Caki2 (cell line): ENCODE measurements at places on chromosomes 7 and 10.

- no peak for DNase-seq
These were observed 21.6 kb downstream of the TBATA start for GRCh38 chr10:70763567-70763966.

- DNase-seq: no peak
These were observed 186.7 kb upstream of the SHH start for GRCh38 chr7:155998766-155999630.

DNA sequence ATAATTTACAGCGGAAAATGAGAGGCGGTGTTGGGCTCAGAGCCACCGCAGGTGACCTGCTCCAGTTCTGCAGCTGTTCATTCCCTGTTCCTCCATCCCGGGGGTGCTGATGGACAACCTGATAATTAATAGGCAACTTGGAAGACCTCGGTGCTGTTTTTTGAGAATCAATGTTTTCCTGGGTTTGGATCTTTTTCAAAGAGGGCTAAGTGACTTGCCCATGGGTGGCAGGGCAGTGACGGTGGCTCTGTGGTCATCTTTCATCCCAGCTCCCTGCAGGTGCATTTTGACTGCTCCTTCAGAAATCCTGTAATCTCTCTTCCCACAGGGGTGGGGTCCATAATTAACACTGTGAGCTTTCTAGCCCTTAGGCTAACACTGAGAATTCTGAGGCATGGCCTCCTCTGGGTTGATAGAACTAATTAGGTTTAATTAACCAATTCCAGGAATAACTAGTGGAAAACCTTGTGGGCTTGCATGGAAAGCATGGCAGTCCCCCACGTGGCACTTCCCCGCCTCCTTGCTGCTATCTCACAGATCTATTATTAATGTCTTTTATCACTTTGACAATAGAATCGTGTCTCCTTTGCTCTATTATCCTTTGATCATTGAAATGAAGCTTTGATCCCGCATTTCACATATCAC, 217.9 kb downstream of the GLRX3 start:
- no peak for DNase-seq

DNA sequence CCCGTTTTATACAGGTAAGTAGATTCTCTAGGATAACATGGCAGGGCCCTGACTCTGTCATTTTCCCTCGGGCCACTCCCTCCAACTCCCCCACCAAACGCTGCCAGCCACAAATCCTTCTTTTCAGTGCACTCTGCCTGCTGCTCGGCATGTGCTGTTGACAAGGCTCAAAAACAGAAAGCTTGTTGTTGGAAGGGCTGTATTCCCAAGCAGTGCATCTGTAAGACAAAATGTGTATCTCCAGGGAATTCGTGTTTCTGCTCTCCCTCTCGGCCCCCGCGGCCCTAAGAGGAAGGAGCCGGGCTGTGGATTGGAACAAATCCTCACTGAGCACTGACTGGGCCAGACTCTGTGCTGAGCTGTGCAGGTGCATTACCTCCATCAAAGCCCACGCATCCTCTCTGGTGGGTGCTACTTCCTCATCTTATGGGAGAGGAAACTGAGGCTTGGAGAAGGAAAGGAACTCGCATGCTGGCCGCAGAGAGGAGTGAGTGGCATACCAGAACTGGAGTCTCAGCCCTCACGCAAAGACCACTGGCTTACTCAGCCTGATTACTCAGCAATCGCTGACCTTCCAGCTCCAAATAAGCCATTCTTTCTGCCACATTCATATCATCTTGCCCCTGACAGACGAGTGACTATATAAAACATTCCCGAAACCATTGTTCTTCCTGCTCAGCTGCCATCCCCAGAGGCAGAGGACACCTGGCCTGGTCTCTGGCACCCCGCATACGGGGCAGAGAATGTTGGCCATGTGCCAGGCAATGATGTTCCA, 33.5 kb upstream of the ENO4 start:
- DNase-seq: no peak

DNA sequence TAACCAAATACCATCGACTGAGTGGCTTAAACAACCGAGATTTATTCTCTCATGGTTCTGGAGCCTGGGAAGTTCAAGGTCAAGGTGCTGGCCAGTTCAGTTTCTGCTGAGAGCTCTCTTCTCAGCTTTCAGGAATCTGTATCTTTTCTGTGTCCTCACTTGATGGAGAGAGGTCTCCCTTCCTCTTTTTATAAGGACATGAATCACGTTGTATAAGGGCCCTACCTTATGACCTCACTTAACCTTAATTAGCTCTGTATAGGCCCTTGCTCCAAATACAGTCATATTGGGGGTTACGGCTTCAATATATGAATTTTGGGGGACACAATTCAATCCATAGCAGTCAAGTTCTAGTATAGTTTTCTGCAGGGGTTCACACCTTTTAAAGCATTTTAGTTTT, 135.2 kb upstream of the ADO start:
- no peak for DNase-seq

- no peak for DNase-seq
These were observed 98.4 kb downstream of the OSBPL3 start for GRCh38 chr7:24881623-24882022.

DNA sequence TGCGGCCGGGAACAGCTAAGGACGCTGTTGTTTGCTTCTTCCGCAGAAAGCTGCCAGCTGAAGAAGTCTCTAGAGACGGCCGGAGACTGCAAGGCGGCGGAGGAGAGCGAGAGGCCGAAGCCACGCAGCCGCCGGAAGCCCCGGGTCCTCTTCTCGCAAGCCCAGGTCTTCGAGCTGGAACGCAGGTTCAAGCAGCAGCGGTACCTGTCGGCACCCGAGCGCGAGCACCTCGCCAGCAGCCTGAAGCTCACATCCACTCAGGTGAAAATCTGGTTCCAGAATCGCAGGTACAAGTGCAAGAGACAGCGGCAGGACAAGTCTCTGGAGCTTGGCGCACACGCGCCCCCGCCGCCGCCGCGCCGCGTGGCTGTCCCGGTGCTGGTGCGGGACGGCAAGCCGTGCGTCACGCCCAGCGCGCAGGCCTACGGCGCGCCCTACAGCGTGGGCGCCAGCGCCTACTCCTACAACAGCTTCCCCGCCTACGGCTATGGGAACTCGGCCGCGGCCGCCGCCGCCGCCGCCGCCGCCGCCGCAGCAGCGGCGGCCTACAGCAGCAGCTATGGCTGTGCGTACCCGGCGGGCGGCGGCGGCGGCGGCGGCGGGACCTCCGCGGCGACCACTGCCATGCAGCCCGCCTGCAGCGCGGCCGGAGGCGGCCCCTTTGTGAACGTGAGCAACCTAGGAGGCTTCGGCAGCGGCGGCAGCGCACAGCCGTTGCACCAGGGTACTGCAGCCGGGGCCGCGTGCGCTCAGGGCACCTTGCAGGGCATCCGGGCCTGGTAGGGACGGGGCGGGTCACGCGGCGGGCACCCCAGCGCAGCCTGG, 2.4 kb downstream of the NKX2-3 start:
- DNase-seq: peak; percentile 32

DNA sequence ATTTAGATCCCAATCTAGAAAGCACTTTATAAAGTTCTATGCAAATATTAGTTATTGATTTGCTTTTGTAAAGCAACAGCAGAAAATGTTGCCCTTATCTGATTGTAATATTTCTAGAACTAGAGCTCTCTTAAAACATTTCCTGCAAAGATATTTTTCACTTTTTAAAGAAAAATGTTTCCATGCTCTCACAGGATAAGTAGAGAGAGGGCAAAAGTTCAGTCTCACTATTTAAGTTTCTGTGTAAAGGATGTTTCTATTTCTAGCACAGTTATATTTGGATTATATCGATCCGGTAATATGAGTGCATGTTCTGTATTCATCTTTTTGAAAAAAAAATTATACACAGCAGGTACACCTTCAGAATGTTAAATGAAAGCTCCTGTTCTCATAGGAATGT, 82.1 kb downstream of the PON1 start:
- DNase-seq: no peak

GRCh38 chr7:111483078-111483477, 79.2 kb downstream of the IMMP2L start:
- DNase-seq: no peak

DNA sequence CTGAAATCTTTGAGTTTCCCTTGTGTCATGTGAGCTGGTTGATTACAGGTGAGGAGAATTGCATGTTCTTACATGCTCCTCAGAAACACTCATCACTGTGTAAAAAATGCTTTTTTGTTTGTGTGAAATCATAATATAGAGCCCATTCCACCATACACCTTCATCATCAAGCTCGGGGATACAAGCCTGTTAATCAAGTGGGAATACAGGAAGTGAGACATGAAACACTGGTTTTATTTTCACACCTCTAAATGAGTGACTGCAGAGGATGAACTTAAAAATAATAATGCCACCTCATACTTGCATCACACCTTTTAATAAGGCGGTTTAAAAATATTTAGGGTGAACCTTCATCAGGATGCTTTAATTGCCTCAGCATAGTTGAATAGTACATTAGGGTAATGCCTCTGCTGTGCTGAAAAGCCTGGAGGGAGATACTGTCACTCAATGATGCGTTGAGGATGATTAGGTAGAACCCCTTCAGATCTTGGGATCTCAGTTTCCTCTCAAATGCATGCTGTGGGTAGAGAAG, 164.6 kb downstream of the AUTS2 start:
- no peak for DNase-seq

- no peak for DNase-seq
These were observed 577 bp upstream of the DDX21 start for GRCh38 chr10:68955355-68955831.

GRCh38 chr10:11326913-11327616, 284.4 kb downstream of the USP6NL start:
- no peak for DNase-seq

DNA sequence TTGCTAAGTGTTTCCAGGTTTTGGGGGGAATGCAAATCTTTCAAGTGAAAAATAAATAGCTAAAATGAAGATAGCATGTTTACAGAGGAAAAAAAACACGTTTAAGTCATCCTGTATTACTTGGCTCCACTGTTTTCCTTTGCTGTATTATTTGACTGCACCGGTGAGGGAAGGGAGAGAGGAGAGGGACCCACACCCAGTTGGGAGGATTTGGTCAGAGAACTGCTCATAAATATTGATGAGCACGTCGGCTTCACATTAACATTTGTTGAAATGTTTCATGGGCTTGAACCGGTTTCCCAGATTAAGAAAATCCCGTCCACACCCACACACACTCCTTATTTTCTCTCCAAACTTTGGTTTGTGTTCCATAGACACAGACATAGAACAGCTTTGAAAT, 493.8 kb upstream of the MGMT start:
- DNase-seq: no peak

- DNase-seq: peak; percentile 94
These were observed 37.0 kb upstream of the LRRC17 start for GRCh38 chr7:102875700-102876295.

DNA sequence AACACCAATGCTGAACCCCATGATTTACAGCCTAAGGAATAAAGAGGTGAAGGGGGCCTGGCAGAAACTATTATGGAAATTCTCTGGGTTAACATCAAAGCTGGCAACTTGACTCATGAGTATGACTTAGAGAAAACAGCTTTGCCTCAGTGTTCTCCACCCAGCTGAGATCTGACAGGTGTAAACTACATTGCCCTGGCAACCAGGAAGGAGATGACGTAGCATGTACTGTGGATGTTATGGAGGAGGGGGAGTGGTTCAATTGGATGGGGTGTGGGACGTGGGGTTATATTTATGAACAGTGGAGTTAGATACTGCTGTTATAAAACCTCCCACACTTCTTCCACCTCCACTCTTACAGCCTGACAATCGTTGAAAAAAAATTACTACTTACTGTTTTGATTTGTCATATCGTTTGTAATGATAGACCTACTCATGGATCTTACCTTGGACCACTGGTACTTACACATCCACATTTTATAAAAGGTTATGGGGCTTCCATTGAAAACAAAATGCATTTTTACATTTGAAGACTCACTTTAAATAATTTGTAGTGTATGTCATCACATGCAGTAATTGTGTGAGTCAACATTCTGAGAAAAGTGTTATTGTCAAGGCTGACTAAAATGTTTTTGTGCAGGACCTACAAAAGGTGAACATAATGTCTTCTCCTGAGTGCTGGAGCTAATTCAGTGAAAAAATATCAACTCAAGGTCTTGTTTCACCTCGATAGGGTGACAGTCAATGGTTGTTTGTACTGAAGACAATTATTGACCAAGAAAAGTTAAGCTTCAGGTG, 6.4 kb downstream of the OR2F1 start:
- DNase-seq: no peak

- DNase-seq: no peak
These were observed 37.6 kb upstream of the AGBL3 start for GRCh38 chr7:134948736-134949135.

- peak; percentile 31 for DNase-seq
These were observed 1.3 kb downstream of the LDB1 start for GRCh38 chr10:102118867-102119266.

DNA sequence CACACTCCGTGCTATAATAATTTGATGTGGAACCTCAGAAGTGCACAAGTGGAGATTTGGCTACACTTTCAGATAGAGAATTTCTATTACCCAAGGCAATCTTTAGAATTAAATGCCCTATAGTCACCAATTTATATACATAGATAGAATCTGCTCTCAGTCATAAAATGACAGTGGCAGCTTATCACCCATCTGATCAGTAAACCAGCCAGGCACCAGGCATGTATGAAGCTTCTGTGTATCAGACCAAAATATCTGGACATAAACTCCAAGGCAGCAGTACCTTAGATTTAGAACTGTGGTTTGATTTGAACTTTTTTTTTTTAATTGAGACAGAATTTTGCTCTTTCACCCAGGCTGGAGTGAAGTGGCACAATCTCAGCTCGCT, 180.9 kb downstream of the IPMK start:
- DNase-seq: no peak

- peak; percentile 2 for DNase-seq
These were observed 41.3 kb downstream of the WNT2 start for GRCh38 chr7:117281562-117281961.

GRCh38 chr10:109282510-109282909, 640.8 kb downstream of the XPNPEP1 start:
- peak; percentile 43 for DNase-seq

DNA sequence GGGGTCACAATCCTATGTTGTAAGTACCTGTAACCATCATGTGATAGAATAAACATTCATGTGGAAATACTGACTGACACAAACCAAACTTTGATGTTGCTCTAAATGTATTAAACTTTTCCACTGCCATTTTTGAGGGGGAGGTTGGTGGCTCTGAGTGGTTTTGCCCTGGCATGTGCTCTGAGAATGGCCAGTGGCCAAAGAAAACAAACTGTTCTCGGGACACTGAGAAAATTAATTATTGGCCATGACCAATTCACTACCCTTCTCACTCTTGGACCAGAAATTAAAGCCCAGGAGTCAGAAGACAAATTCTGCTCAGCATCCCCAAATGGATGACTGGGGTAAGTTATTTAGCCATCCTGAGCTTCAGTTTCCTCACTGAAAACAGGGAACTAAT, 195.9 kb downstream of the XPNPEP1 start:
- no peak for DNase-seq

DNA sequence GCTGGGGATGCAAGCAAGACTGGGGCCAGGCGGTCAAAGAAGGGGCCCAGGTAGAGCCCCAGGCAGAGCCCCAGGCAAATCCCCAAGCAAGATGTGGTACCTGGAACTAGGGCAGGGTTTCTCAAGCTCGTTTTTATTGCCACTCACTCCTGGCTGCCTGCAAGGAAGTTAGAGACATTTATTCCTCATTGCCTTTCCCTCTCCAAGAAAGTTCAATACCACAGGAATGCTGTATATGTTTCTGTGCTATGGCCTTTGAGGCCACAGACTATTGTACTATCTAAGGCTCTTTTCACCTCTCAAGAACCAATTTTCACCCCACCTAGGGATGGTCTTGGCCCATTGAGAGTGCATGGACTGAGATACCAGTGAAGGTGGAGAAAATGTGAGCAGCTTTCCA, 71.3 kb downstream of the TACC2 start:
- DNase-seq: no peak
